Osteocyte (in vitro differentiated cells): ENCODE measurements at places on chromosomes 7 and 10.

DNA sequence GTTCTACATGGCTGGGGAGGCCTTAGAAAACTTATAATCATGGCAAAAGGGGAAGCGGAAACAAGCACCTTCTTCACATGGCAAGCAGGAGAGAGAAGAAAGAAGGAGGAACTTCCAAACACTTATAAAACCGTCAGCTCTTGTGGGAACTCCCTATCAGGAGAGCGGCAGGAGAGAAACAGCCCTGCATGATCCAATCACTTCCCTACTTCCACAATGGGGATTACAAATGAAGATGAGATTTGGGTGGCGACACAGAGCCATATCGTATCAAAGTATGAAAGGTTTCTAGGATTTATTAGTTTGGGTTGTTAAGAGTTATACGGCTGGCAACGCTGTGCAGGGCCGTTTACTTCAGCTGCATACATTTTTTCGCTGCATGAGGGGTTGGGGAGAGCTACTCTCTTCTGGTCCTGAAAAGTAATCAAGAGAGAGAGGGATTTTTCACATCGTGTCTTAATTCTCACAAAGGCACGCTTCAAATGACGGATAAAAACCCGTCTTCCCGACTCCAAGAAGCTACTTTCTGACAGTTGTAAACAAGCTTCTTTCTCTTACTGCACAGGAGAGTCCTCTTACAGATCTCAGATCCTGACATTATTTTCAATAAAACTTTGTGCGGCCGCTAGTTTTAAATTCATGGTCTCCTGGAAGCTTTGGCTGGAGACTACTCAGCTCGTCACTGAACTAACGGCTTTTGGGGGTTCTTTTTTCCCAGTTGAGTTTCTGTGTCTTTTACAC lies 751 bp upstream of the GTPBP10 start:
- no peak for DNase-seq

- no peak for DNase-seq
Measured at GRCh38 chr10:113894581-113894980, 40.1 kb downstream of the NHLRC2 start.

DNA sequence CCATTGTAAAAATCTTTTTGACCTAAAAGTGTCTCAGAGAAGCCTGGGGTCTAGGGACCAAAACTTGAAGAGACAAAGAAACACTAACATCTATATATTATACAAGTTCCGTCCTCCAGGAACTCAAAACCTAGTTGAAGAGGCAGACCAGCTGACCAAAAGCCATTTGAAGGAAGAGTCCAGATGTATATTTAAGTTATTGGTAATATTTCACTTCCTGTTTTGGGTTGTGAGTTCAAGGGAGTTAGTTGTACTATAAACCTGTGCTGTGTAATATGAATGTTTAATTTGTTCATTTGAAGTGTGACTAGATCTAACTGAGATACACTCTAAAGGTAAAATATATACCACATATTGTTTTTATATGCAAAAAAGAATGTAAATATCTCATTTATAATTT lies 45.0 kb downstream of the CDK1 start:
- DNase-seq, result no peak

- DNase-seq, result no peak
Measured at GRCh38 chr7:82441669-82442478, 1.7 kb downstream of the CACNA2D1 start.

GRCh38 chr7:42522227-42522991 lies 285.4 kb upstream of the GLI3 start:
- no peak for DNase-seq
